ENCODE measurements at places on chromosomes 3 and 15.

GRCh38 chr3:59772416-59773408 lies 722.9 kb upstream of the CFAP20DC start:
- H3K36me3 ChIP-seq = no peaks in the 10 kb centered on the region
- no peak for DNase-seq
- no peaks in the 10 kb centered on the region for H3K27me3 ChIP-seq
- no peak overlapping the region for H3K27ac ChIP-seq
- no peak overlapping the region for H3K4me3 ChIP-seq

DNA sequence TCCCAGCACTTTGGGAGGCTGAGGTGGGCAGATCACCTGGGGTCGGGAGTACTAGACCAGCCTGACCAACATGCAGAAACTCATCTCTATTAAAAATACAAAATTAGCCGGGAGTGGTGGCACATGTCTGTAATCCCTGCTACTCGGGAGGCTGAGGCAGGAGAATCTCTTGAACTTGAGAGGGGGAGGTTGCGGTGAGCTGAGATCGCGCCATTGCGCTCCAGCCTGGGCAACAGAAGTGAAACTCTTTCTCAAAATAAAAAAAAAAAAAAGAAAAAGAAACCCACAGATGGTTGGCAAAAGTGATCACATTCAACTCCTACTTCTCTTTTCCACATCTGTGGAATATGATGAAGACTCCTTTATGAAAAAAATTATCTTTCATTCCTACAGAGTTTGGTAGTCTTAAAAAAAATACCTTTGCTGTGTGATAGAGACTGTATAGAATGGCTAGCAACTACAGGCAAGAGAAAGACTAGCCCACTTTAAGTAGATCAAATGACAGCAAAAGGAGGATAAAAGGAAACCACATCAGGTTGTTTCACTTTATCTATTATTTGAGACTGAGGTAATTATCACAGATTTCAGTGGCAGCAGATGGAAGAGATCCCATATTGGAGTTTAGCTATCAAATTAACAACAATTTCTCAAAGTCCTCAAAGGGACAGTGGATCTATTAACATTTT lies 172.9 kb upstream of the TSPAN3 start:
- DNase-seq = no peak
- no peak overlapping the region for H3K4me3 ChIP-seq
- no peak overlapping the region for H3K27ac ChIP-seq
- no peaks in the 10 kb centered on the region for H3K4me1 ChIP-seq
- H3K36me3 ChIP-seq = no peaks in the 10 kb centered on the region

GRCh38 chr15:79003301-79003700 lies 58.5 kb upstream of the CTSH start:
- H3K36me3 ChIP-seq = no peaks in the 10 kb centered on the region
- H3K27me3 ChIP-seq = no peaks in the 10 kb centered on the region
- no peak overlapping the region for H3K27ac ChIP-seq
- no peak overlapping the region for H3K4me3 ChIP-seq
- DNase-seq = peak; percentile 22
- H3K4me1 ChIP-seq = no peaks in the 10 kb centered on the region

DNA sequence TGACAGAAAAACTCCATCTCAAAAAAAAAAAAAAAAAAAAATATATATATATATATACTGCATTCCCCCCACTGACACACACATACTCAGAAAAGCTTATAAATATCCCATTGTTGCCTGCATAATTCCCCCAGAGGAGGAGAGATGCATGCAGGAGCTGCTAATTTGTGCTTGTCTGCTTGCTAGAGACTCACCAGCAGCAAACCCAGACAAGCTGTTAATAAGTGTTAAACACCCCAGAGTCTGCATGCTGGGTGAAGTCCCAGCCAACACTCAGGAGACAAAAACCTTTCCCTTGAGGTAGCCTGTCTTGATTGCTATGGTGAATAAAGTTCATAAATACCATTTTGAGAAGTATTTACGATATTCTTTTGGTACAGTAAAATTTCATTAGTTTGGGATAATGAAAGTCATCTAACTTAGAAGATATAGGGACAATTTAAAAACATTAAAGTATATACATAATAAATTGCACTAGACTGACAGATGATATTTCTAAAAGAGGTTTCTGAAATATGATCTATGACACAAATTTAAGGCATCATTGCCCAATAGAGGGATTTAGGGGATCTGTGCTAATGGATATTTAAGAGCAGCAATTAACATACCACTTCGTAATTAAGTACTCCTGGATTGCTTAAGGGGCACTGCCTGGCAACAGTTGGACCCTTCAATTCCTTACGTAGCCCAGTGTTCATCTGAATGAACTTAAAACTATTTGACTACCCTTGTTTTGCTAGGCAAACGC lies 400.0 kb upstream of the C2CD4B start:
- H3K27me3 ChIP-seq = no peaks in the 10 kb centered on the region
- DNase-seq = no peak
- no peaks in the 10 kb centered on the region for H3K36me3 ChIP-seq

DNA sequence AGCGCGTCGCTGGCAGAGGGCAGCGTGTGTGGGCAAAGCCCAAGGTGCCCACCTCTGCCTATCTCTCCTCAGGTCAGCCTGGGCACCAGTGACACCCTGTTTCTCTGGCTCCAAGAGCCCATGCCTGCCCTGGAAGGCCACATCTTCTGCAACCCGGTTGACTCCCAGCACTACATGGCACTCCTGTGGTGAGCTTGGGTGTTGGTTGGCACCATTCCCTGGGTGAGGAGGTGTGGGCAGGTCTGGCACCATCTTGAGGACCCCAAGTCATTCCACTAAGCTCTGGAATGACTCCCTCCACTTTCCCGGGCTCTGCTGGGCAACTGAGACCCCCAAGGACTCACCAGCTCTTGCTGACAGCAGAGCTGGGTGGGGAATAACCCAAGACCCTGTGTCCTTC lies 28.5 kb downstream of the XYLB start:
- no peak overlapping the region for H3K4me3 ChIP-seq
- no peak overlapping the region for H3K27ac ChIP-seq
- H3K27me3 ChIP-seq = no peaks in the 10 kb centered on the region
- no peaks in the 10 kb centered on the region for H3K36me3 ChIP-seq
- no peaks in the 10 kb centered on the region for H3K4me1 ChIP-seq
- DNase-seq = no peak

- no peaks in the 10 kb centered on the region for H3K4me1 ChIP-seq
- DNase-seq = no peak
- H3K27ac ChIP-seq = no peak overlapping the region
- H3K36me3 ChIP-seq = no peaks in the 10 kb centered on the region
- H3K27me3 ChIP-seq = no peaks in the 10 kb centered on the region
- no peak overlapping the region for H3K4me3 ChIP-seq
Measured at GRCh38 chr15:77503764-77504163, 83.1 kb downstream of the HMG20A start.

- H3K27me3 ChIP-seq = no peaks in the 10 kb centered on the region
- no peak overlapping the region for H3K27ac ChIP-seq
- H3K4me3 ChIP-seq = no peak overlapping the region
- DNase-seq = no peak
- no peaks in the 10 kb centered on the region for H3K4me1 ChIP-seq
Measured at GRCh38 chr15:98187549-98187948, 227.0 kb downstream of the ARRDC4 start.

DNA sequence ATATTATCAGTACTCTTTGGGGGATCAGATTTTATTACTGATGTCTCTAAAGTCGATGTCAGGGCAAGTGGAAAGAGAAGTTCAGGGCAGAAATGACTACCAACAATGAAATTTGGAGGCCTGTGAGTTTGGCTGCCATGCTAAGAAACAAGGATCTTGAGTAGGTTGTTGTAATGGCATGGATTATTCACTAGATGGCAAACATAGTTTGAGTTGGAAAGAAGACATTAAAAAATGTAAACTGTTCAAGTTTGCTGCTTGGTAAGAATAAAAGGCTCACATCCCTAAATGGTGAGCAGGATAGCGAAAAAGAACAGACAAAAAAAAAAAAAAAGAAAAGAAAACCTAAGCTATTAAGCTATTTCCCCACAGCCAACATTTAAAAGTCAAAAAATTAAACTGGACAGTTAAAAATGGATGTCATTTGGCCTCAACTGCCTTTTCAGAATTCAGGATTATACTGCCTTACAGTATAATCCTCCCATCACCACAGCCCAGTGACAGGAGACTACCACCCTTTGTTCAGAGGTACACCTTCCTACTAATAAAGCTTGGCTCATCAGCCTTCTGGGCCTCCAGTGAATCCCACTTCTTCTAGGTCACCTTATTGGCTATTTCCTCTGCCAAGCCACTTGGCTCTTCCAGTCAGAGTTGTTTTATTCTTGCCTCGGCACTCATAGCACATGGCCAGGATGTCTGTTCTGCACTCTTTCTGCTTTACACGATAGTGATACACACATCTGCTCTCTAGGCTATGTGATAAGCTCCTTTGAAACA lies 163.7 kb downstream of the PLD1 start:
- peaks cover 2% of the 10 kb centered on the region for H3K36me3 ChIP-seq
- H3K4me3 ChIP-seq = no peak overlapping the region
- H3K27ac ChIP-seq = peak overlapping the region; percentile 44

GRCh38 chr3:171142985-171143384 lies 116.5 kb upstream of the SLC2A2 start:
- DNase-seq = no peak
- no peaks in the 10 kb centered on the region for H3K4me1 ChIP-seq
- H3K27ac ChIP-seq = no peak overlapping the region

DNA sequence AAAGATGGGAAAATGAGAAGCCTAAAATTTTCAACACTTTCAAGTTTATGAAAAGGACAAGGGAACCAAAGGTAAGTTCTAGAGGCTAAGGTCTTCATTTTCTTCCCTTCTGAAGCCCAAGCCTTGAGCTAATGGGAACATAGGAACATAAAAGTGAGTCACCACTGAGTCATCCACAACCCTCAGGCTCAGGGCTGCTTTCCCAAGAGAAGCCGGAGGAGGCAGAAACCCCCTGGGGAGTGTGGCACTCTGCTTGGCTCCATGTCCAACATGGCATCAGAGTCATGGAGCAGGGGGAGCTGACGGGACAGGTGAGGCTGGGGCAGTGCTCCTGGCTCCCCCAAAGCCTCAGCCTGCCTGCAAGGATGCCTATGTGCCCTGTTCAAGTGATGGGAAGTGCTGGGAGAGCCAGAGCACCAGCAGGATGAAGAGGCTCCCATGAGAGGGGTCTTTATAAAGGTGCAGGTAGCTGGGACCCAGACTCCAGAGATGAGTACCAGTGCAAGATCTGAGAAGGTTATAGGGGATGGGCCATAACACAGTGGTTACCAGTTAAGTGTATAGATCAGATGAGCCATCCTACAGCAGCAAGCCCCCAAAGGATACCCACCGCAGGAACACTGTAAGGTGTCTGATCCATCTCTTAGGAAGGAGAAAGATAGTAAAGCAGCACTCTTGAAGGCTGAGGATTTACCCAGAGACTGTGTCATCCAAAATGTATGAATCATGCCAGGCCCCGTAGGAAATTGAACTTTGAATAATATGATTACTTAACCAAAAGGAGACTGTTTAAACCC lies 31.8 kb upstream of the RYR3 start:
- no peak overlapping the region for H3K27ac ChIP-seq
- no peak overlapping the region for H3K4me3 ChIP-seq
- H3K36me3 ChIP-seq = no peaks in the 10 kb centered on the region
- H3K4me1 ChIP-seq = no peaks in the 10 kb centered on the region
- H3K27me3 ChIP-seq = no peaks in the 10 kb centered on the region

DNA sequence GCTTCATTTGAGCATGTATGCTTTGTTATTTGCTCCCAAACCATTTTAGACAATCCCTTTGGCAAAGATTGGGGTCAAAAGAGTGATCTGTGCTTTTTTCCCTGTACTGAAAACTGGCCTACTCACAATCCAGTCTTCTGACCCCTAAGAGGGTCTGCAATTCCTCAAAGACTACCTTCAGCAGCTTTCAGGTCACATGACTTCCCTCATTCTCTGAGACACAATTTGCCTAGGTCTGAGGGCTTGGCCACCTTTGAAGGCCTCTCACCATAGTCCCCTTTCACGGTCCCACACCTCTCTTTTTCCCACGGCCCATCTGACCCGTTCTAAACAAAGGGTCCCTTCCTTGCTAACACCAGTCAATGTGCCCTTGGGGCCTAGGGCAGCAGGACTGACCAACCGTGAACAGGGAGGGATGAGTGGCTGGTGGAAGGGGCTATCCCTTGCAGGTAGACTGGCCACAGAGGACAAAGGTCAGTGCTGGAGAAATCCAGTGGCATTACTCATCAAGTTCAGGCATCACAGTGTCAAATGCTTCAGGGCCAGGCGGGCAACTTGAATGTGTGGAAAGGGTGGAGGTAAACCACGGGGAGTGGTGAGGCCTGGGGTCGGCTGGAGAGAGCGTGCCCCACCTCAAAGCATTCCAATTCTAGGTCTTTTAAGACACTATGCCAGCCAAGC lies 10.8 kb downstream of the RASL12 start:
- DNase-seq = no peak
- H3K27ac ChIP-seq = peak overlapping the region; percentile 45
- no peak overlapping the region for H3K4me3 ChIP-seq

- H3K4me3 ChIP-seq = no peak overlapping the region
- H3K27ac ChIP-seq = no peak overlapping the region
- no peaks in the 10 kb centered on the region for H3K4me1 ChIP-seq
- H3K27me3 ChIP-seq = peaks cover 2% of the 10 kb centered on the region
- H3K36me3 ChIP-seq = no peaks in the 10 kb centered on the region
Measured at GRCh38 chr3:127228866-127229265, 35.9 kb downstream of the PRR23E start.

- no peak overlapping the region for H3K27ac ChIP-seq
- DNase-seq = no peak
- H3K4me1 ChIP-seq = peaks cover 2% of the 10 kb centered on the region
- no peak overlapping the region for H3K4me3 ChIP-seq
Measured at GRCh38 chr3:112818289-112818688, 28.4 kb downstream of the CD200R1L start.

GRCh38 chr3:161859865-161860450 lies 363.4 kb downstream of the OTOL1 start:
- no peak for DNase-seq
- no peaks in the 10 kb centered on the region for H3K36me3 ChIP-seq
- H3K27ac ChIP-seq = no peak overlapping the region
- H3K4me1 ChIP-seq = no peaks in the 10 kb centered on the region
- H3K4me3 ChIP-seq = no peak overlapping the region
- no peaks in the 10 kb centered on the region for H3K27me3 ChIP-seq

DNA sequence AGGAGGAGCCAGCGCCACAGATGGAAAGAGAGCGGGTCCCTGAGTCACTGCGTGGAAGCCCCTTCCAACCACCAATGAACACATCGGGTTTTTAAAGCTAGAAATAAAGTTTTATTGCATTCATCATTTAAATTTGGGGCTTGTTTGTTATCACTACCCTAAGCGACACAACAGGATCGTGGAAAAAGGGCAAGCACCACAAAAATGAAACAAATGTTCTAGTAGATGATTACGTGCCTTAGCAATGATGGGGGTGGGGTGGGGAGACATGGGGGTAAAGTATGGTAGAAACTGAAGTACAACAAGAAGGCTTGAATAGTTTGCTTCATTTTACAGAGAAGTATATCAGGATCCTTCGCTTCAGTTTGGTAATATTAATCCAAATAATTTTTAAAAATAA lies 221.6 kb upstream of the ATP10A start:
- no peaks in the 10 kb centered on the region for H3K4me1 ChIP-seq
- H3K27me3 ChIP-seq = no peaks in the 10 kb centered on the region
- H3K4me3 ChIP-seq = no peak overlapping the region
- DNase-seq = no peak
- H3K27ac ChIP-seq = no peak overlapping the region
- H3K36me3 ChIP-seq = no peaks in the 10 kb centered on the region

Measured in aorta (tissue), 5 donors.